ENCODE measurements at places on chromosomes 3 and 15. TPM values are rescaled to one million over a fixed set of nuclear protein-coding genes. Genes with fewer than 3 reads are reported as not detected.

Gene SCG5
- polyA plus RNA-seq, result 3.4 TPM

Gene GOLGA8S
- polyA plus RNA-seq, result 0.34 TPM

Gene UROC1
- polyA plus RNA-seq, result not detected

Gene BFSP2
- polyA plus RNA-seq, result 0.12 TPM

Gene GOLGA8T
- polyA plus RNA-seq, result 0.18 TPM

Gene DUOX2
- 1.6 TPM for polyA plus RNA-seq

Gene NANOGP8
- polyA plus RNA-seq, result not detected

Gene SLC12A6
- 5.8 TPM for polyA plus RNA-seq

Gene HYAL2
- 80.3 TPM for polyA plus RNA-seq

Gene USP13
- polyA plus RNA-seq, result 5.3 TPM

Gene CYP8B1
- polyA plus RNA-seq, result not detected

Gene CRABP1
- not detected for polyA plus RNA-seq

Gene COL6A6
- 0.10 TPM for polyA plus RNA-seq

Gene PTH1R
- polyA plus RNA-seq, result 6.1 TPM

Gene IL17RE
- 7.3 TPM for polyA plus RNA-seq

Gene CNOT10
- polyA plus RNA-seq, result 10.6 TPM

Gene CD200
- polyA plus RNA-seq, result 2.6 TPM

Gene CKMT1A
- 1.6 TPM for polyA plus RNA-seq
